ENCODE measurements at places on chromosomes 7 and 10.

DNA sequence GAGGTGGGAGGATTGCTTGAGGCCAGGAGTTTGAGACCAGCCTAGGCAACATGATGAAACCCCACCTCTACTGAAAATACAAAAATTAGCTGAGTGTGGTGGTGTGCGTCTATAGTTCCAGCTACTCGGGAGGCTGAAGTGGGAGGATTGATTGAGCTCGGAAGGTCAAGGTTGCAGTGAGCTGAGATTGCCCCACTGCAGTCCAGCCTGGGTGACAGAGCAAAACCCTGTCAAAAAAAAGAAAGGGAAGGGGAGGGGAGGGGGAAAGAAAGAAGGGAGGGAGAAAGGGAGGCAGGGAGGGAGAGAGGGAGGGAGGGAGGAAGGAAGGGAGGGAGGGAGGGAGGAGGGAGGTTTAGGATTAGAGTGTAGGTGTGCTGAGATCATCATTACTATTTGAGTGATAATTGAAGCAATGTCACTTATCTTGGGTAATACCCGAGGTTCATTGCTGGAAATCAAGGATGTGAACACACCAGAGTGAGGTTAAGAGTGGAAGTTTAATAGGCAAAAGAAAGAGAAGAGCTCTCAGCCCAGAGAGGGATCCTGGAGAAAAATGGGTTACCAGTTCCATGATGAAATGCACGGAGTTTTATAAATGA, 27.6 kb downstream of the VCL start:
- DNase-seq, result no peak

- no peak for DNase-seq
These were observed 51.1 kb downstream of the ADCYAP1R1 start for GRCh38 chr7:31102973-31103850.

DNA sequence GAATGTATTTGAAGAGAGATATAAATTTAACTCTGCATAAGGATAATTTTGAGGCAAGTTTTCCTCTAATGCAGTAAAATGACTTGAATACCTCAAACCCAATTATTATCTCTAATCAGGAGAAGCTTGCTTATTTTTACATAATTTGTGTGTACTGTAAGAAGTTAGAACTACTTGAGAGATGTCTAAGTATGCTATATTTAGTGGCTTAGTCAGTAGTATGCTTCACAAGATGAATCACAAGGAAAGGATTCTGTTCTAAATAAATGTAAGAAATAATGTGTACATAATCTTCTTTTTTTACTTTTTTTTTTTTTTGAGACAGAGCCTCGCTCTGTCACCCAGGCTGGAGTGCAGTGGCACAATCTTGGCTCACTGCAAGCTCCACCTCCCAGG, 13.7 kb downstream of the PHTF2 start:
- DNase-seq, result no peak

DNA sequence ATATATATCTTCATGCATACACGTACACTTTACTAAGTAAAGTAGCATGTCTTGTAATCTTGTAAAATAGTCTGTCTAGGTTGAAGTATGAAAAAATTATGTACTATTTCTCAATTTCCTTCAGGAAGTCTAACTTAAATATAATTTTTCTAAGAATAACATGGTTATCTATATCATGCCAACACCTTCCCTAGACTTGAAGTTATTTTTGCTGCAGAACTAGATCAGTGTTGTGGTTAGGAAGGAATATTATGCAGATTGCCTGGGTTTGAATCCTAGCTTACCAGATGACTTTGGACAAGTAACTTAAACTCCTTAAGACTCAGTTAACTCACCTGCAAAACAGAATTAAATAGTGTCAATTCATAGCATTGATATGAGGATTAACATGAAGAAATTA, 142.2 kb upstream of the SEMA3A start:
- no peak for DNase-seq

- no peak for DNase-seq
These were observed 20.3 kb upstream of the RET start for GRCh38 chr10:43056568-43057011.

- DNase-seq, result no peak
These were observed 91.0 kb downstream of the CUBN start for GRCh38 chr10:17038627-17039026.

DNA sequence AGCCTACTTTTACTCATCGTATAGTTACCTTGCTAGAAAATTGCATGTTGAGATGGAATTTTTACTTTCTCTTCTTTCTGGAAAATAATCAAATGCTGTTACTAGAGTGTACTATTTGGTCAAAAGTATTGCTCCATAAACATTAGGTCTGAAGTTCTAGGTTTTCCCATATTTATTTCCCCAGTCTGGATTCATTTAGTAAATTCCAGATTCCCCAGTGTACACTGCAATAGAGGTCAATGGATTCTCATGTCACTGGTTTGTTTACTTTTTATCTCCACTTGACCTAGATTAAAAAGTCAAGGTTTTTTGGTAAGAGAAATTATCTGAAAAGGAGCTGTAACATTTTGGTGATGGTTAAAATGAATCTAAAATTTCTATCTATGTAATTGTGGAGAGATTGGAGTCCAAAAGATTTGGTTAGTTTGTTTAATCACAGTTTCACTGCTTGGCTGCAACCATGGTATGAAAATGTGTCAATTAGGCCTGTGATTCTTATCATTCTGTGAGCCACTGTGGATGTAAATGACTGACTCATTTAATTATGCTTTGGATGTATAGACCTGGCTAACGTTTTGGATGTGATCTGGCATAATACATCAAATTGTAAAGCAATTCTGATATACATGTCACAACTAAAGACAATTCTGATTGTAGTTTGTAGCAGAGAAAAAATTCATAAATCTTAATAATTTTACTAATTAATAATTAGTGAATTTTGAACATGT, 32.7 kb upstream of the STEAP4 start:
- no peak for DNase-seq

DNA sequence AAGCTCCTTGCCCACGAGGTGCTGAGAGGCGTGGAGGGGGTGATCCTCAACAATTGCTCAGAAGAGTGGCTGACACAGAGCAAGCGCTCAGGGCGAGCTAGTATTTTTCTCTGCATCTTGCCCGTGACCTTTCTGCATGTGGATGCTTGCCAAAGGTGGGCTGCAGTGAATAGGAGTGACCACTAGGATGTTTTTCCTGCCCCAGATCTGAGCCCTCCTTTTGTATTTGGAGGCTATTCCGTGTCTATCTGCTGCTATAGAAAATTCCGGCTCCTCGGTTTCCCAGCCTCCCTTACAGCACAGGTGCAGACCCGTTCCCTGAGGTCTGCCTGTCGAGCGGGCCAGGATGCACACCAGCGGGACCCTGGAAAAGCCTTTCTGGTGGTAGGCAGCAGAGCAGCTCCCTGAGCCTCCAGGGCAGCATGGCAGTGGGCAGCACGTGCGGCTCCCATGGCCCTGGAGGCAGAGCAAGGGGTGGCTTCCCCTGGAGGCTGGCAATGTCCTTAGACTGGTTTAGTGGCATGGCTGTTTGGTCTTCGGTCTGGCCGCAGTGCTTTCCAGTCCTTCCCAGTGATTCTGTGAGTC, 145.1 kb upstream of the PCBD1 start:
- DNase-seq, result no peak

GRCh38 chr7:31444196-31444595, 69.7 kb upstream of the ITPRID1 start:
- DNase-seq, result no peak

- no peak for DNase-seq
These were observed 213.1 kb downstream of the C7orf25 start for GRCh38 chr7:42698600-42699374.

Measured in CD4-positive, alpha-beta memory T cell (primary cell).